ENCODE measurements at places on chromosomes 6 and 20.

GRCh38 chr6:44723439-44724197, 336.1 kb downstream of the CDC5L start:
- DNase-seq: no peak

GRCh38 chr6:98054453-98054852, 771.4 kb upstream of the MMS22L start:
- no peak for DNase-seq

GRCh38 chr6:43992783-43993644, 134.2 kb downstream of the MRPL14 start:
- no peak for DNase-seq

DNA sequence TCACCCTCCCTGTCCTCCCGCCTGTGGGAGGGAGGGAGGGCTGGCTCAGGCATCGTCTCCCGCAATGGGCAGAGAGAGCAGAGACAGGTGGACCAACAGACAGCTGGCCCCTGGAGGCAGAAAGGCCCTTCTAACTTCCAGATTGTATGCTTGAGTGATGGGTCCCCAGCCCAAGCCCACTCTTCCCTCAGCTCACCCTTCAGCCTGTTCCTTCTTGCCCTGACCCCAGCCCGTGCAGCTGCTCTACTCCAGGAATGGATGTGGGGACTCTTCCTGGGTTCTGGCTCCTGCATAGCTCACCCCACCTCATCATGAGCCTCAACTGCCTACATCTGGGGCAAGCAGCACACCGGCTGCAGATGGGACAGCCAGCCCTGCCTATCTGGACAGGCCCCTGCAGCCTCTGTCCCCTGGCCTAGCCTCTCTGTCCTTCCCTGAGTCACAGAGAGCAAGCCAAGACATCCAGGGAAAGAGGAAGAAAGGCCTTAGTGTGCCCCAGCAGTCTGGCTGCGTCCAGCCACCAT, 11.5 kb upstream of the SLC22A7 start:
- DNase-seq: no peak

DNA sequence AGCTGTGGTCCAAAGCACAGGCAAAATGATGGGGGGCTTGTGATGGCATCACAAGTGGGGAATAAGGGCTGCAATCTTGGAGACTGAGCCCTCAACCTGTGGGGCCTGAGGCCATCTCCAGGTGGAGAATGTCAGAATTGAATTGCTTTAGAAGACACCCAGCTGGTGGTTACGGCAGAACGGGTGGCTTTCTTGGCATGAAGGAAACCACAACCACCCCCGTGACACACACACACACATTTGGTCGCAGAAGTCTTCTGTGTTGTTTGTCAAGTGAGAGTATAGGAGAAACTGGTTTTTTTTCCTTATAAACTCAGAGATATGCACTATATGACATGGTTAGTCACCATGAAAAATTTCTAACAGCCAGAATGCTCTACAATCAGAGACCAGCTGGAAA, 139.5 kb upstream of the CDH4 start:
- no peak for DNase-seq

DNA sequence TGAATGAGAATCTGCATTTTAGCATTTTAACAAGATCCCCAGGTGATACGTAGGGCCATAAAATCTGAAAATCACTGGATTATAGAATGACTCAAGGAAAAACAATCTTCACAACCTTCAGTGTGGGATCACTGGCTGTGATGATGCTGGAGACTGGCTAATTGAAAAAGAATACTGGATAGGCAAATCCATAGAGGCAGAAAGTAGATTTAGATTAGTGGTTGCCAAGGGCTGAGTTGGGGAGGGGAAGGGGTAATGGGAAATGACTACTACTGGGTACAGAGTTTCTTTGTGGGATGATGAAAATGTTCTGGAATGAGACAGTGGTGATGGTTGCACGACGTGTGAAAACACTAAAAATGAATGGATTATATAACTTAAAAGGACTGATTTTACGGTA, 84.1 kb downstream of the CDK19 start:
- no peak for DNase-seq

GRCh38 chr6:15491255-15491985, 171.4 kb downstream of the DTNBP1 start:
- DNase-seq: peak; percentile 42

- DNase-seq: no peak
Measured at GRCh38 chr6:16903470-16903869, 142.2 kb upstream of the ATXN1 start.

DNA sequence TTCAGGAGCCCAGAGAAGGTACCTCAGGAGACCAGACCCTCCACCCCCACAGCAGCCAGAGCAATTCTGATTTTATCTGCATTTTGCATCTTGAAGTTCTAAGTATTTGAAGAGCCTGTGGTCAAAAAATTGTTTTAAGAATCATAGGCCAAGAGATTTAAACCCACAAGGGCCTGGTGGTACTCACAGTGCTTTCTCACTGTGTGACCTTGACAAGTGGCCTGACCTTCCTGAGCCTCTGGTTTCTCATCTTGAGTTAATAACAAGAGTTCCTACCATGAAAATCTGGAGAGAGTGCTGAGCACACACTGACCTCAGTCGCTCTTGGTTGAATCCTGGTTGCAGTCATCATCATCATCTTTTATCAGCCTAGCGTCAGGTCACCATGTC, 45.4 kb upstream of the ID1 start:
- no peak for DNase-seq

DNA sequence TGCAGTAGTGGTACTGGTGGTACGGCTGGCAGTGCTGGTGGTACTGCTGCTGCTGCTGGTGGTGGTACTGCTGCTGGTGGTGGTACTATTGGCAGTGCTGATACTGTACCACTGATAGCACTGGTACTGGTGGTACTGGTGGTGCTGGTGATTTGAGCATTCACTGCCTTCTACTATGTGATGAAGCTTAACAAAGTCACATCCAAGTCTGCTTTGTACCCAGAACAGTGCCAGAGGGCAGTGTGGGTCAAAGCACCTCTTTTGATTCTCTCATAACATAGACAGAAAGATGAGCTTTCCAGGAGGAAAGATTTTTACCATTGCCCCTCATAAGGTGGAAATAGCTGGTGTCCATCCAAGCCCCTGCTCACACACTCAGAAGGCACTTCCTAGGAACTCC, 48.7 kb downstream of the ANKRD6 start:
- DNase-seq: no peak

DNA sequence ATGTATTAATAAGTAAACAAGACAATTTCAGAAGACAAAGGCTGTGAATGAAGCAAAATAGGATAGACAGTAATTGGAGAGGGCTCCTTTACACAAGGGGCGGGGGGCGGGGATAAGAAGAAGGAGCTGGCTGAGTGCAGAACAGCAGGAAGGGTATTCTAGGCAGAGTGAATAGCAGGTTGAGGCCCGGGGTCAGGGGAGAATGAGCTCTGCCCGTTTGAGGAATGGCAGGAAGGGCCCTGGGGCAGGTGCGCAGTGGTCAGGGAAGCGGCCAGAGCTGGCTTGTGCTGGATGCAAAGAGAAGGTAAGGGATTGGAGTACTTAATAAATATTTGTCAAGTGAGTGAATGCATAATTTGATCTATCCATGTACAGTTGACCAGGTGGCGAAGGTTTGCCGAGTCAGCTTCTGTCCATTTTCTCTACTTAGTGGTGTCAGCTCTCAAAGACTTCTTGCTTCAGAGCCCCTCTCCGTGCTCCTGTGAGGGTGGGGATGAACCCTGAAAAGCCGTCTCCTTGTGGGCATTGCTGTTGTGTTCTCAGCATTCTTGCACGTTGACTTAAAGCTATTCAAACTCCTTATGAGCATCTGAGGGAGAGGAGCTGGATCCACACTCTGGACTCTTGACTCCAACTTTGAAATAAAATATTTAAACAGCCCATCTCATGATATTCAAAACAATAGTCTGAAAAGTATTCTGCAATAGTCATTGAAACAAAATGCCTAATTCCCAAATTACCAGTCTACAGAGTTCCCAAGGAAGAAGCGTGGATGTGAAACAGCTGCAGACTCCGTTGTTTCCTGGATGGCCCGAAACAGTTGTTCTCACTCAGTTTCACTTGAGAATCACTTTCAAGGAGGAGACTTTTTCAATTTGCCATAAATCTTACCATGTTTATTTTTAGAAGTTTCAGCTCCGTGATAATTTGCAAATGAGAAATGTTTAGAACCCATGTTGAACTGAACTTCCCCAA, 105.1 kb downstream of the EDN3 start:
- DNase-seq: no peak

GRCh38 chr20:46139908-46140482, 21.9 kb downstream of the CD40 start:
- no peak for DNase-seq

DNA sequence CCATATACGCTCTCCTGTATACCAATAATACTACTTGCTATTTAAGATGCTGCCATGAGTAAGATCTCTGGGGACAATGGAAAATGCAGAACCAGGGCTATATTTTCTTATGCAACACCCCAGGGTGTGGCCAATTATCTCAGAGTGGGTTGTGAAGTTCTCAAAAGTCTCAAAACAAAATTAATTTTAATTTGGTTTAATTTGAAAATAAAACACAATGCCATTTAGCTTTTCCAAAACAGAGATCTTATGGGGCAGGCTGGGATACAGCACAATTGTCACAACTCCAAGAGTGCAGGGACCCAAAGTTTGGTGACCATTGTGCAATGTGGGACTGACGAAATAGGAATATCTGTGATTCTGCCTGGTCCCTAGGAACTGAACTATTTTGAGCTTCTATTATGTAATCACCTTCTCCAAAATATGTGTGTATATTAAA, 43.1 kb downstream of the MBOAT1 start:
- no peak for DNase-seq

DNA sequence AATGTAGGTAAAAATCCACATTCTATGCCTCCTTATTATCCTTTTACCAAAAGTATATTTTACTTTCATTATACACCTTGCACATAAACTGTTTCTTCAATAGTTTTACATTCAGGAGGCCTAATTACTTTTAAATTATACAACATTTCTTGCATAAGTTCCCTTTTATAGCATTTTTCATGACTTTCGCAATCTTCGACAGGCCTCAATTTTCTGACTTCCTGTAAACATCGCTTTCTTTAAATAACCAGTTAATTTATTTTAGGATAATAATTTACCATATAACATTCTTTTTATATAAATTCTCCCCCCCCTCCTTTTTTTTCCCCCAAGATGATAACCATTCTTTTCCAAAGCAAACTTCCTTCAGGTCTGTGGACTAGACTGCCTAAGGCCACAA, 9.2 kb downstream of the SLC35A1 start:
- DNase-seq: no peak

- peak; percentile 46 for DNase-seq
Measured at GRCh38 chr20:43691928-43692524, 25.1 kb downstream of the MYBL2 start.

- DNase-seq: no peak
Measured at GRCh38 chr6:151475653-151476523, 17.9 kb upstream of the CCDC170 start.

DNA sequence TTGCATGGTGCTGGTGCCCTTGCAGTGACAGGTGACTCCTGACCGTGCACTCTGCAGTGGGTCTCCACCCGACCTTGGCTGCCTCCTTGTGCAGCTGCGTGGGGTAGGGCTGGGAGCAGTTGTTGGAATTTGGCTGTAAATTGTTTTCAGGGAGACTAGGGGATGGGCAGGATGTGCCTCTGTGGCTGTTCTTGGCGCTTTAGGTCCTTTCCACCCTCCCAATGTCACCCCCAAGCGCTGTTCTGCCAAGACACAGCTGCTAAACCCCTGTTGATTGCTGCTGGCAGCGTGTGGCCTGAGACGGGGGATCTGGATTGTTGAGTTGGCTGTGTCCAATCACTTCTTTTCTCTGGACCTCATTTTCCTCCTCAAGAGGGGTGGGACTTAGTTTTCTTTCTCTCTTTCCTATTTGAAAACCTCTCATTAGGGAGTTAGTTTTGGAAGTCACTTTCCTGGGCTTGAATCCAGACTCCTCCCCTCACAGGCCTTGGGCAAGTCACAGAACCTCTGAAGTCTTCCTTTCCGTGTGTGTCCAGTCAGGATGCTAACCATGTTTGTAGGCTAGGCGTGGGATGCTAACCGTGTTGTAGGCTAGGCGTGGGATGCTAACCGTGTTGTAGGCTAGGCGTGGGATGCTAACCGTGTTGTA, 8.5 kb downstream of the IGF2R start:
- DNase-seq: no peak

DNA sequence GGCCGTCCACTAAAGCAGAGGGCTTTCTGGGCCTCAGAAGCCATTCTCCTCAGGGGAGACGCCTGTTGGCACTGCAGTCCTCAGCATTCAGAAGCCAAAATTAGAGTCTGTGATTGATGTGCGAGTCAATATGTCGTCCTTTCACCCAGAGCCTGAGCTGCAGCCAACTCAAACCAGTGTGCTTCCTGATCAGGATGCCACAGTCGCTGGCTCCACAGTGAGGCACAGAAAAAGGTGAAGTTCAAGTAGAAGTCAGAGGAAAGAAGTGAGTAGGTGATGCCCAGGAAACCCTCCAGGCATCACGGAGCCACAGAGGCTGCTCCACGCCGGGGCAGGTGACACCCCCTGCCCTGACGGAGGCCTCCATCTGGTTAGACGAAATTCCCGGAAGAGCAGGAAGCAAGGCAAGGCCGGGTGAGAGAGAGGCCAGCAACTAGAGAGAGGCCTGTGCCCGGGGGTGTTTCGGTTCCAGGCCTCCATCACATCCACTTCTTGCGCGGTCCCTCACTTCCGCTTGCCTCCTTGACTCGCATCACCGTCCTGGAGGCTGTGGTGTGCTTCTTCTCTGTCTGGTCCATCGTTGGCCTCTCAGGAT, 177.7 kb upstream of the SNX9 start:
- no peak for DNase-seq

DNA sequence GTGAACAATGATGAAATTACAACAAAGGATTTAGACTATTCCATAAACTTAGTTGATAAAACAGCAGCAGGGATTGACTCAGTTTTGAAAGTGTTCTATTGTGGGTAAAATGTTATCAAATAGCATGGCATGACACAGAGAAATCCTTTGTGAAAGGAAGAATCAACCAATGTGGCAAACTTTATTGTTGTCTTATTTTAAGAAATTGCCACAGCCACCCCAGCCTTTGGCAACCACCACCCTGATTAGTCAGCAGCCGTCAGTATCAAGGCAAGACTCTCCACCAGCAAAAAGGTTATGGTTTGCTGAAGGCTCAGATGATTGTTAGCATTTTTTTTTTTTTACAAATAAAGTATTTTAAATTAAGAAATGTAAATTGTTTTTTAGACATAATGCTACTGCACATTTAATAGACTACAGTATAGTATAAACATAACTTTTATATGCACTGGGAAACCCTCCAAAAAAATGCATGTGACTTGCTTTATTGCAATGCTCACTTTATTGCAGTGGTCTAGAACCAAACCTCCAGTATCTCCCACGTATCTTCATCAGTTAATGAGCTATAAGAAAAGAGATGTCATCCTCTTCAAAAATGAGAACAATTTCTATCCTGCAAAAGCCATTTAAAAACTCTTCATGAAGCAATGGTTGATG, 162.7 kb downstream of the SOBP start:
- no peak for DNase-seq

- DNase-seq: no peak
Measured at GRCh38 chr6:53112871-53113270, 35.8 kb downstream of the GCM1 start.

GRCh38 chr20:3092611-3093379, 8.3 kb upstream of the AVP start:
- DNase-seq: no peak

GRCh38 chr6:168050881-168051586, 28.0 kb downstream of the FRMD1 start:
- DNase-seq: no peak
